Naive thymus-derived CD8-positive, alpha-beta T cell (primary cell): ENCODE measurements at places on chromosomes 4 and X. TPM values are rescaled to one million over a fixed set of nuclear protein-coding genes. Genes with fewer than 3 reads are reported as not detected.

GRCh38 chrX:108309144-108309543, 129.1 kb downstream of the COL4A6 start:
- no peak overlapping the region for H3K4me3 ChIP-seq
- H3K27ac ChIP-seq: no peak overlapping the region
- H3K4me1 ChIP-seq: no peaks in the 10 kb centered on the region
- H3K36me3 ChIP-seq: no peaks in the 10 kb centered on the region

- H3K27me3 ChIP-seq: peaks cover 2% of the 10 kb centered on the region
- DNase-seq: no peak
- no peak overlapping the region for H3K27ac ChIP-seq
- no peak overlapping the region for H3K4me3 ChIP-seq
Observed at GRCh38 chr4:6172093-6172926, 28.0 kb downstream of the JAKMIP1 start.

DNA sequence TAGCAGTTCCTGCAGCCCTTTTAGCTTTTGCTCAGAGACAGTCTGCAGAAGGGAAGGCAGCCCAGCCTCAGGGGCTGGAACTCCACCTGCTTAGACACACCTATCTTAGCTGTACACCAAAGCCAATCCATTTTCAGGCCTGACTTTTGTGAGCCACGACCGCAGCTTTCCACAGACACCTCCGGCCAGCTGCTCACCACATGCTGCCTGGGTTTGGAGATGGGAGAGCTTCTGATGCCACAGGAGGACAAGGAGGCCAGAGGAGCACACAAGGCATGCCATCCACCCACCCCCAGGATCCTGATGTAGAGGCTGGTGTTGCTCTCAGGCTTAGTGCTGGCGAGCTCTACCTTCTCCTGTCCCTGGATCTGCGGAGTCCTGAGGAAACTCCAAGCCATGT, 141.8 kb upstream of the NALF2 start:
- no peaks in the 10 kb centered on the region for H3K4me1 ChIP-seq
- no peaks in the 10 kb centered on the region for H3K36me3 ChIP-seq
- no peak overlapping the region for H3K4me3 ChIP-seq
- H3K27ac ChIP-seq: no peak overlapping the region
- no peaks in the 10 kb centered on the region for H3K27me3 ChIP-seq
- DNase-seq: no peak

DNA sequence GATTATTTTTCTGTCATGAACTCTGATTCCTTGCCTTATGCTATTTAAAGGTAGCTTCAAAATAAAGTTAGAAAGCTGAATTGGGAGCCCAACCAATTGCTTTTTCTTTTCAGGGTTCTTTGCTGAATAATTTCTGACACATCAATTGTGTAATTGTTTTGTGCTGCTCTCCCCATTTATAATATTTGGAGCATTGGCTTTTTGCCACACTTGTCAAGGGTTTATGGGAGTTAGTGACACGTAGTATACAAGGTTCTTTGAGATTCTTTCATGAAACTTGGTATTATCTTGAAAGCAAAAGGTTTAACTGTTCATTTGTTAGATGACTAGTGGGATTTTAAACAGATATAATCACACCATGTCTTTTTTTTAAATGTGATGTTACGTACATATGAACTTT, 80.9 kb downstream of the POLA1 start:
- H3K27me3 ChIP-seq: no peaks in the 10 kb centered on the region
- H3K4me3 ChIP-seq: no peak overlapping the region
- H3K27ac ChIP-seq: no peak overlapping the region
- DNase-seq: no peak
- no peaks in the 10 kb centered on the region for H3K36me3 ChIP-seq

GRCh38 chr4:3262208-3263052, 13.5 kb downstream of the MSANTD1 start:
- no peaks in the 10 kb centered on the region for H3K4me1 ChIP-seq
- no peak overlapping the region for H3K27ac ChIP-seq
- DNase-seq: no peak

DNA sequence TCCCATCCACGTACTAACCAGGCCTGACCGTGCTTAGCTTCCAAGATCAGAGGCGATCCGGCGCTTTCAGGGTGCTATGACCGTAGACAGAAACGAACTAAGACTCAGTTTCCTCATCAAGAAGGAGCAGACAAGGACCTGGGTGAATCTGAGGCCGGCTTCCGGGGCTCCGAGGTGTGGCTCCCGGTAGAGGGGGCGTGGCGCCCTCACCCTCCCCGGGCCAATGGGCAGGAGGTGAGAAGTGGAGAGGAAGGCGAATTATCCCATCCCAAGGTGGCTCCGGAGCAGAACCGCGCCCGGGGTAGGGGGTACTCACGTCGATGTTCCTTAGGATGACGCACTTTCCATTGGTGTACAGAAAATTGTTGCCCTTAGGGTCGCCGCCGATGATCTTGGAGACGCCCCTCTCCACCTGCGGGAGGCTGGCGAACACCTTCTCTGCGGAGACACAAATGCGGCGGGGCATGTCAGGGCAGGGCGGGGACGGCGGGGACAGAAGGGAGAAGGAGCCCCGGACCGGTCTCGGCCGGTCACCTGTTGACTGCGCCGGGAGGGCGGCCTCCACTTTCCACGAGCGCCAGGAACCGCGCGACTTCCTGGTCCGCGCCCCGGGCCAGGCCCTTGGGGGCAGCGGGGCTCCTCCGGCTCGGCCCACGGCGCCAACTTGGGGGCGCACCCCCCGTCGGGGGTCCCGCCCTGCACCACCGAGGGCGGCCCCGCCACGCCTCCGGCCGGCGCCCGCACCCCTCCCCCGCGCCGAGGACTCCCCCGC, 616 bp downstream of the WDR1 start:
- no peaks in the 10 kb centered on the region for H3K27me3 ChIP-seq
- H3K4me3 ChIP-seq: peak overlapping the region; percentile 92
- peaks cover 79% of the 10 kb centered on the region for H3K4me1 ChIP-seq
- peaks cover 49% of the 10 kb centered on the region for H3K36me3 ChIP-seq
- peak overlapping the region; percentile 97 for H3K27ac ChIP-seq
- DNase-seq: peak; percentile 77

- H3K4me3 ChIP-seq: no peak overlapping the region
- H3K4me1 ChIP-seq: peaks cover 3% of the 10 kb centered on the region
- no peak for DNase-seq
- no peak overlapping the region for H3K27ac ChIP-seq
Observed at GRCh38 chr4:5018603-5019002, 655 bp downstream of the CYTL1 start.

GRCh38 chr4:40419231-40419912, 84.2 kb downstream of the CHRNA9 start:
- no peak overlapping the region for H3K4me3 ChIP-seq
- no peak overlapping the region for H3K27ac ChIP-seq
- DNase-seq: no peak
- no peaks in the 10 kb centered on the region for H3K36me3 ChIP-seq

DNA sequence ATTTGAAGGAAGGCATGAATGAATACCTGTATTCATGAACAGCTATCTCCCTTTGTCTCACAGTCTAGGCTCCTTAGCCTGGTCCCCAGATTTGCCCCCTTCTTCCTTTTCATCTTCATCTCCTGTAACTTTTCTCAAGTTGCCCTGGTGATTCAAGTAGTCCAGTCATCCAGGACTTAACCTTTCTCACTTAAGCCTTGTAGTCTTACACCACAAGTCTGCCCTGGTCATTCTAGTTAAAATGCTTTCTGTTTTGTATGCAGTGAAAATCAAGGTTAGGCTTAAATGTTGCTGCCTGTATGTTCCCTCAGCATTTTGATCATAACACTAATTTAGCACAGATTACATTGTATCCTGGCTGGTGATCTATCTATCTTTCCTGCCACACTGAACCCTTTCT, 58.5 kb upstream of the SLC7A11 start:
- H3K4me1 ChIP-seq: no peaks in the 10 kb centered on the region
- no peak for DNase-seq
- H3K27me3 ChIP-seq: peaks cover 8% of the 10 kb centered on the region
- no peaks in the 10 kb centered on the region for H3K36me3 ChIP-seq

GRCh38 chrX:10833299-10834169, 213.1 kb upstream of the MID1 start:
- DNase-seq: no peak
- H3K36me3 ChIP-seq: no peaks in the 10 kb centered on the region
- H3K27me3 ChIP-seq: no peaks in the 10 kb centered on the region
- no peaks in the 10 kb centered on the region for H3K4me1 ChIP-seq

DNA sequence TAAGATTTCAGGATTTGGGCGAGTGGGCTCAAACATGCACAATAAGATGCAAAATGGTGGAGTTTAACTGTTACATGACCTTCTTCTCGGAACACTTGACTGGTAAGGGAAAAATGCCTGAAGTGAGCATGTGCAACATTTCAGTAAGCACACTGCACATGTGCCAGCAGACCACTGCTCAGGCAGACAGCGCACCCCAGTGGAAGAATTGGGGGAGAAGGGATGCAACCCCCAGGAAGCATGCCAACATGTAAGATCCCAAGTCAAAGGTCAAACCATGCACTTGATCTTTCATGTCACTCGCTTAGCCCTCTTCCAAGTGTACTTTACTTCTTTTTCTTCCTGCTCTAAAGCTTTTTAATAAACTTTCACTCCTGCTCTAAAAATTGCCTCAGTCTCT, 256.3 kb downstream of the CENPC start:
- H3K36me3 ChIP-seq: no peaks in the 10 kb centered on the region
- H3K27me3 ChIP-seq: no peaks in the 10 kb centered on the region
- no peak overlapping the region for H3K27ac ChIP-seq
- H3K4me3 ChIP-seq: no peak overlapping the region
- no peaks in the 10 kb centered on the region for H3K4me1 ChIP-seq
- DNase-seq: no peak

DNA sequence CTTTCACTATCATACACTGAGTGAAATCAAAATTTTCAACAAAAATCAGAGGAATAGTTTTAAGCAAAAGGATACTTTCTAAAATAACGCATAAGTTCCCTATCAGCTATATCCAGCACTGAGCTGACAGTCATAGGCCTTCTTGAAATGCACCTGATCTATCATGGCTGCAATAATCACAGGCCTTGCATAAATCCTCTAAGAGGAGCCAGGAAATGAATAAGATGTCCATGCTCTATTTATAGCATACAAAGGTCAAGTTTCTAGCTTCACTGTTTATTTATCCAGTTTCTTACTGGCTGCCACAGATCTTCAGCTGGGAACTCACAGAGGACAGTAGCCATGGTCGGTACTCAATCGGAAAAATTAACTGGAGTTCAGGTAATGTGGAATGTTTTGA, 235.9 kb upstream of the DMD start:
- H3K4me3 ChIP-seq: no peak overlapping the region
- no peak for DNase-seq
- H3K27me3 ChIP-seq: no peaks in the 10 kb centered on the region
- H3K36me3 ChIP-seq: no peaks in the 10 kb centered on the region

DNA sequence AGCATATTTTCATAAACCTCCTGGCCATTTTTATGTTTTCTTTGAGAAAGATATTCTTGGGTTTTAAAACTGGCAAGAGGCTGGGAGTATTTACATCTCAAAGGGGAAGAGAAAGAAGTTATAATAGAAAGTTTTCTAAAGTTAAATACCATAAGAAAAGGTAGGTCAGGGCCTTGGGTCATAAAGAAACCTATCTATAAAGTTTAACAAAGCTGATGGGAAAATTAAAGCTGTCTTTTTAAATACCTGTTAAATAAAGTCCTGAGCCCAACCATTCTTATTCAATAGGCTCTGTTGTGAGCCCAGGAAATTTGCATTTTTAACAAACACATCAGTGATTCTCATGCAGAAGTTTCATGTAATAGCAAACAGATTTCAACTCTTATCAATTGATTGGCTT, 451.8 kb upstream of the INTU start:
- DNase-seq: no peak
- no peak overlapping the region for H3K4me3 ChIP-seq
- H3K27ac ChIP-seq: no peak overlapping the region
- H3K27me3 ChIP-seq: no peaks in the 10 kb centered on the region
- no peaks in the 10 kb centered on the region for H3K4me1 ChIP-seq

GRCh38 chr4:152106113-152106763, 345.4 kb upstream of the GATB start:
- no peaks in the 10 kb centered on the region for H3K27me3 ChIP-seq
- peaks cover 12% of the 10 kb centered on the region for H3K36me3 ChIP-seq
- no peak for DNase-seq
- peaks cover 96% of the 10 kb centered on the region for H3K4me1 ChIP-seq
- peak overlapping the region; percentile 52 for H3K4me3 ChIP-seq

DNA sequence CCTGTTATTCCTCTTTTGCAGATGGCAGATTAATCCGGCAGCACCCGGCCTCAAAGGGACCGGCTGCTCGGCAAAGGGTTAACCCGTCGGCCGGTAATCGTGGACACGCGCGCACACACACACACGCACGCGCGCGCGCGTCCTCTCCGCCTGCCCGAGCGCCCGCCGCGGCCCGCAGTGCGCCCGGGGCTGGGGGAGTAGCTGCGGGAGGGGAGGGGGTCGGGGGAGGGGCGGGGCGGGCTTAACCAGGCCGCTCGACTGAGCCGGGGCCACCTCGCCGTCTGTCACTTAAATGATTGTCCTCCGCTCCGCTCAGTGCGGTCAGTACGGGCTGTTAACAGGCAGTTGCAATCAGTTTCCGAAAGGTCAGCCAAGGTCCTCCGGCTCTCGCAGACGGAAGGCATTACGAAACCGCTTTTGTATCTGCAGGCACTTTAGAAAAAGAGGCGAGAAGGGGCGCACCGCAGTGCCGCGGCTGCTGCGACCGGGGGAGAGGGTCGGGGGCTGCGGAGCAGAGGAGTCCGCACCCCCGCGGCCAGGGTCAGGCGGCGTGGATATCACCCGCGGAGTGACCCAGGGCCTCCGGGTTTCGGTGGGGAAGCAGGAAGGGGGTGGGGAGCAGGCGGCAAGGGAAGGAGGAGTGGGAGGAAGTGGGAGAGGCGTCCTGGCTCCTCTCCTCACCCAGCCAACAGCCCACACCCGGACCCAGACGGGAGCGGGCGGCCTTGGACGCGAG, 57.3 kb upstream of the BCOR start:
- peaks cover 6% of the 10 kb centered on the region for H3K4me1 ChIP-seq
- no peaks in the 10 kb centered on the region for H3K36me3 ChIP-seq
- no peak overlapping the region for H3K27ac ChIP-seq
- no peaks in the 10 kb centered on the region for H3K27me3 ChIP-seq
- DNase-seq: no peak

DNA sequence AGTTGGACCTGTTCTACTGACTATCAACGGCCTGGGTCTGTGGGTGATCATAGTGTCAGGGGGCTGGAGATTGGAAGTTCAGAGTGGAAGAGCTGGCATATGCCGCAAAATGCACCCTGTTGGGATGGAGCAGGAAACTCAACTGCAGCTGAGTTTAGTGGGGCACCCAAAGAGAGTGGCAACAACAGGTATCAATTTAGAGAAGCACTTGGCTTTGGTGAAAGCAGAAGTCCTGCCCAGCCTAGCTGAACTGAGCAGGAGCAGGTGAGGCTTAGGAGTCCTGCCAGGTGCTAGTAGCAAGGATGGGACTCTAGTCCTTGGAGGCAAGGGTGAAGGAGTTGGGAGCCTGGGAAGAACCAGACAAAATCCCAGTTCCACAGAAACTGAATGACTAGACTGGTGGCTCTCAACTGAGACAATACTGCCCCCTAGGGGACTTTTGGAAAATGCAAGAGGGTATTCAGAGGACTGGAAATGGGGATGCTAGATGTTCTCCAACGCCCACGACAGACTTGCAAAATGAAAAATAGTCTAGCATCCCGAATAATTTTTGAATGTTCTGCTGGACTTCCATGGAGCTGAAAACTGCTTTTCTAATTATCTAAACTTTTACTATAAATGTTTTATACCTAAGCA, 49.4 kb downstream of the RTL9 start:
- H3K4me3 ChIP-seq: no peak overlapping the region
- DNase-seq: peak; percentile 60
- no peak overlapping the region for H3K27ac ChIP-seq
- peaks cover 3% of the 10 kb centered on the region for H3K4me1 ChIP-seq

The FAM53A gene
- total RNA-seq: 1.3 TPM

The TMSB15A gene
- total RNA-seq: not detected

The ETDA gene
- total RNA-seq: not detected

The UGT2B11 gene
- total RNA-seq: not detected
